Effector memory CD8-positive, alpha-beta T cell (primary cell): ENCODE measurements at places on chromosomes 2 and 18.

GRCh38 chr2:172813314-172813888 lies 77.8 kb downstream of the RAPGEF4 start:
- no peak for DNase-seq

DNA sequence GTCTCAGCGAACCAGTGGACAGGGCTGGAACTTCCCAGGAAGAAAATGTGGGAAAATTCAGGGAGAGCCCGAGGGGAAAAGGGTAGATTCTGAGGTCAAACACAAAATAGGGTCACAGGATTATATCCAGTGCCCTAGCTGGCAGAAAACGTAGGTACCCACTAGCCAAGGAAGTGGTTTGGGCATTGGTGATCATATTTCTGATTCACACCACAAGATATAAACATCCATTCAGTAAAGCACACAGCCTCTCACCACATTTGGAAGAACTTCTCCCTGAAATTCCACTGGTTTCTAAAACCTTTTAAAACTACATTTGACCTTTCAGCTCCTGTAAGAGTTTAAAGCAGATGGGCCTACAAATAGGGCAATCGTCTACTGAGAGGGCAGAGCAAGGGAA lies 186.9 kb downstream of the TTC32 start:
- no peak for DNase-seq

DNA sequence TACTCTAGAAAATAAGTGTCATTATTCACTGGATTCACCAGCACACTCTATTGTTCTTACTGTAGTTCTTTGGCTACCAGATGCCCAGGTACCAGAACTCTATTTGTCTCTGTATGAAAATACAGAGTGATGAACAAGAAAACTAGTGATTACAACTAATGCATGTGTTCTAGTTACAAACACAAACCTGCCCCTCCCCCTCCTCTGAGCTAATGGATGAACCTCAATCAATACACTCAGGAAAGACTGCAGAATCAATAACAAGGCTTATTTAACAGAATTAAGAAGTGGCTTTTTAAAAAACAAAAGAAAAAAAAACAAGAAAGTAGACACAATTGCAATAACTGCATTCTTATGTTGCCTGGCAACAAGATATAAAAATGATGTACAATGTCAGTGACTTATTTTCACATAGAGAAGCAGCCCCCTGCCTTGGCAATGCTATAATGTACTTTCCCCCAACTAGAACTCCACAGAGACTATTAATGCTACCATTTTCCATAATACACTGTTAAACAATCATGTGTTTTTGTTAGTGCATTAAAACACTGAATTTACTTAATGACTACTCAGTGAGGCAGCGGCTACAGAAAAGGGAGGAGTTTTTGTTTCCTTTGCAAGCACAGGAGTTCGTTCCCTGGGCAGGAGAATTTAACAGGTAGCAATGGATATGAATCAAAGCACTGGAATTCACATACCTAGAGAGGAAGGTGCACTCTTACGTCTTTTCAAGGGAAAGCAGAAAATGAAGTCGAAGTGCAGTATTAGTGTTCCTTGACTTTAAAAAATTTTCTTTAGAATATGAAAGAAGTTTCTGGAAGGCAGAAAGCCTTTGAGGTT lies 318.8 kb upstream of the REV1 start:
- no peak for DNase-seq

DNA sequence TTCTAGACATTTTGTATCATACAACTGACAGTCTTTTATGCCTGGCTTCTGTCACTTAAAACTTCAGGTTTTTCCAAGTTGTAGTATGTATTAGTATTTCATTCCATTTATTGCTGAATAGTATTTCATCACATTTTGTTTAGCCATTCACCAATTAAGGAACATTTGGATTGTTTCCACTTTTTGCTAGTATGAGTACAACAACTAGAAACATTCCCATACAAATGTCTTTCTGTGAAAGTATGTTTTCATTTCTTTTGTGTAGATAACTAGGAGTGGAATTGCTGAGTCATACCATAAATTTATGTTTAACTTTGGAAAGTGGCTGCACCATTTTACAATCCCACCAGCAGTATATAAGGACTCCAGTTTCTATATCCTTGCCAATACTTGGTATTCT lies 135.9 kb downstream of the ATAD2B start:
- DNase-seq: no peak

DNA sequence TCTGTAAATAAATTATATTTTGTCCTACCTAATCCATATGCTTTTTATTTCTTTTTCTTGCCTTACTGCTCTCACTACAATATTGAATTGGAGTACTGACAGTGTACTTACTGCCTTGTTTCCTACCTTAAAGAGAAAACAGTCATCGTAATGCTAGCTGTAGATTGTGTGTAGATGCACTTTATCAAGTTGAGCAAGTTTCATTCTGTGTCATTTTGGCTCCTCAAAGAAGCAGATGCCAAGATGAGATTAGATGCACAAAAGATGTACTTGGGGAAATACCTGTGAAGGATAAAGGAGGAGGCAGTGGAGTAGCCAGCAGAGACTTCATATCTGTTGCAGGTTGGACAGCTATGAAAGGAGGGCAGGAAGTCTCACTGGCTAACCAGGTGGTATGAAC lies 145.5 kb downstream of the FTCDNL1 start:
- no peak for DNase-seq

DNA sequence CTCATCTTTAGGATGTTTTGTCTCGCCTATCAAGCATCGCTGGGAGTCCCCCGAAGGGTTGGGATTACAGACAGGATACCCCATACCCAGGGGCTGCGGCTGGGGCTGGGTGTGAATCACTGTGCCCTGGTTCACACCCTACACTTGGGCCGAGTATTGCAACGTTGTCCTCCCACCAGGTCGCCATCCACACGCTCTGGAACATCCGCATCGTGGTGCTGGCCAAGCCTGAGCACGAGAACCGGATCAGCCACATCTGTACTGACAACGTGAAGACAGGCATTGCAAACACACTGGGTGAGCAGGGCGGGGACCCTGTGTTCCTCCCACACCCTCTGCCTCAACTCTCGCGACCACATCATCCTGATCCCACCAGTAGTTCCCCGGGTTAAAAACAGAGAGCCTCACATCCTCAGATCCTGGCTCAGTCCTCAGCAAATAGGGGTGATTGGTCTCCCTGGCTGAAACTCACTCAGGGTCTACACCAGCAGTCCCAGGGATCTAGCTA lies 87.3 kb upstream of the ATG16L1 start:
- no peak for DNase-seq

GRCh38 chr2:236298924-236299475 lies 34.8 kb upstream of the ASB18 start:
- DNase-seq: no peak

DNA sequence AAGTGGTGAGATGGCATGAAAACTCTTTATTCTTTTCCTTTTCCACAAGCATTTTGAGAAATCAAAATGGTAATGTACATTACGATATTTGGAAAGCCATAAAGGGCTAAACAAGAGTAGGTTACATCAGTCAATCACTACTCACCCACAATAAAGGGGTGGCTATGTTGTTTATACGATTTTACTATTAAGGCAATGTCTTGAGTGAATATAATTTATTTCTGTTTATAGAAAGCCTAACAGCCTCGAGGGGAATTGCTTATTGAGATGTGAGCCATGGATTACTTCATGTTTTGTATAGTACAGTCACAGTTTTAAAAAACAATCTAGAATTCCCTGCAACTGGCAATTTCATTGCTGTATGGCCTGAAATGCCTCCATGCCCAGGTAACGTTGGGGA lies 237.5 kb upstream of the RBBP8 start:
- DNase-seq: no peak

- DNase-seq: peak; percentile 36
These were observed 2.3 kb downstream of the ARL4C start for GRCh38 chr2:234494361-234495250.

DNA sequence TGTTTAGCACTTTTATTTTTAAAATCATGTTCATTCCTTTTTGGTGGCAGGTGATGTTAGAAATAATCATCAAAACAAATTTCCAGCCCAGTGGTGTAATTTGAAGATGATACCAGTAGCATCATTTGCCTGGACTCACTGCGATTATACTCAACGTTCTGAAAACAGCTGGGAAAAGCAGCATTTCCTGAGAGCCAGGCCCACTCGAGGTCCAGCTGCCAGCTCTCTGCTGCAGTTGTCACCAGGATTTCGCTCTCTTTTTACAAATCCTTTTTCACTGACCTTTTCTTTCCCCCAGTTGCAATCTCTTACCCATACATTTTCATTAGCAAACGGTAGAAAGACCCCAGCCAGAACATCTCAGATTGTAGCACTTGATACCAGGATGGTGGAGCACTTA lies 110.6 kb upstream of the LYPD1 start:
- no peak for DNase-seq

DNA sequence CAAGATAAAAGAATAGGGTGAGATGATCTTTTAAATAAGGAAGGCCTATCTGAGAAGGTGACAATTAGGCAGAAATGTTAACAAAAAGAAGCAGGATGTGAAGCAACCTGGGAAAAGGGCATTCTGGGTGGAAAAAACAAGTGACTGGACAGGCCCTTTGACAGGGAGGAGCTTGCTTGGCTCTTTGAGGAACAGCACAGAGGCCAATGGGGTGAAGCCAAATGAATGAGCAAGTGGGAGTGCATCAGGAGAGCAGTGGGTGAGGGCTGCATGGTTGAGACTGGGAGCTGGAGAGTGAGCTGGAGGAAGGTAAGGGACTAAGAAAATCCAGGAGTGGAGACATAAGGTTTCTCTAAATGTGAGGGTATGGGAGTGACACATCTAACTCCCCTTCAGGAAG lies 126.9 kb downstream of the TDRD15 start:
- DNase-seq: no peak

DNA sequence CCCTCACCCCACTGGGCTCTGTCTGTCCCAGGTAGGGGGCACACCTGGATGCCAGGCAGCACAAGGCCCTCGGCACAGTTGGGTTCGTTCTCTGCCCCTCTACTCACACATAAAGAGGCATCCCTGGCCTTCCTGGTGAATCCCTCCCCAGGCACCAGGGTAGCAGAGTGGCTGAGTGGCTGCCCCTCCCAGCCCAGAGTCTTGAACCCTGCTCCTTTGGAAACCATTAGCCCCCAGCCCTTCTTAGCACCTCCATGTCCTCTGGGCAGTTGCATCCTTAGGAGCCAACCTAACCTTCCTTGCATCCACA lies 2.0 kb downstream of the GPC1 start:
- DNase-seq: no peak

DNA sequence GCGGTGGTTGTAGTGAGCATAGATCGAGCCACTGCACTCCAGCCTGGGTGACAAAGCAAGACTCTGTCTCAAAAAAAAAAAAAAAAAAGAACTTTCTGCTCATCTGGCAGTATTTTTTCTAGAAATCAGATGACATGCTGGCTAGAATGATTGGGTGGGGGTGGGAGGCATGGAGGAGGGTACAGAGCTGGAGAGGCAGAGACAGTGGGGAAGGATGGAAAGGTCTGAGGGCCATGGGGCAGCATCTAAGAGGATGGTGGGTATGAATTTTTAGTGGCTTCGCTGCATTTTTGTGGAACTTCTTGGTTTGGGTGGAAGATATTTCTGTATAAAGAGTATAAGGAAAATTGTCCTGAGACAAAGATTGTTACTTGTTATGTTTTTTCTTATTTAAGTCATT lies 23.3 kb downstream of the ARMC9 start:
- DNase-seq: no peak

DNA sequence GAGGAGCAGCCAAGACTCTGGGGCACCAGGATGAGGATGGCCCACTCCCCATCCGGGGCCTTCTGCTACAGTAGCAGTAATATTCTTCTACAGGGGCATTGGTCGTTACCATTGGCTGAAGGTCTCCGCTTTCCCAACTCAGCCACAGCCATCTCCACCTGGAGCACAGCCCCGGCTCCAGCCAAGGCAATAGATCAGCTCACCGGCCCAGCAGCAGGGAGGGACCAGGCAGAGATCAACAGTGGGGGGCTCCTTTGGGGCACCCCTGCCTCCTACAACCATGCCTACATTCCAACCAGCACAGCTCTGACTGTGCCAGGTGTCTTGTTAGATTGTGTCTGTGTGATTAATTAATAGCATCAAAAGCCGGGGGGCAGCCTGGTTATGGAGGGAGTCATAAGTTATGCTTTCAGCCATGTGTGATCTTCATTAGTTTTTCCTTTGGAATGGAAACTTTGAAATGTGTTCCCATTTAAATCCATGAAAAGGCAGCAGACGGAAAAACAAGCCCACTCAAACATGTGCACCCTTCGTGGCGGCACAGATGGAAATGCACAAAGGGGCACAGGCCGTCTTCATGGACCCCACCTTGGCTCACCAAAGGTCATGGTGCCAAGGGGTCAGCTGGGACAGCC lies 68.6 kb upstream of the BZW1 start:
- no peak for DNase-seq

- no peak for DNase-seq
These were observed 116.8 kb upstream of the ODC1 start for GRCh38 chr2:10564876-10565445.

DNA sequence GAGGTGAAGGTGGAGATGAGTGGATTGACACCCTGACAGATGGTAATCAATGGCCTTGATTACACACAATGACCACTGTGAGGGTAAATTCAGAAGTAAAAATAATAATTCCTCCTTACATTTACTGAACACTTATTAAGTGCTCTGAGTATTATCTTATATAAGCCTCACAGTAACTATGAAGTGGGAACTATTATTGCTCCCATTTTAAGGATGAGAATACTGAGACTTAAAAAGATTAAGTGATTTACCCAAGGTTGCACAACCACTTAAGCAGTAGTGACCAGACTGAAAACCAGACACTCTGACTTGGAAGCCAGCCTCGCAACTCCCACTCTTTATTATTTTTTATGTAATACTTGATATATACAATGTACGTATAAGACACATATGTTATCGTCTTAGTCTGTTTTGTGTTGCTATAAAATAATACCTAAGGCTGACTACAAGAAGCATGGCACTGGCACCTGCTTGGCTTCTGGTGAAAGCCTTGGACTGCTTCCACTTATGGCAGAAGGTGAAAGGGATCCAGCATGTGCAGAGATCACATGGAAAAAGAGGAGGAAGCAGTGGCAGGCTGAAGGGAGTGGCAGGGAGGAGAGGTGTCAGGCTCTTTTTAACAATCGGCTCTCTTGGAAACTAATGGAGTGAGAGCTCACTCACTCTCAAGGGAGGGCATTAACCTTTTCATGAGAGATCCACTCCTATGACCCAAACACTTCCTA lies 41.5 kb upstream of the C1D start:
- no peak for DNase-seq

DNA sequence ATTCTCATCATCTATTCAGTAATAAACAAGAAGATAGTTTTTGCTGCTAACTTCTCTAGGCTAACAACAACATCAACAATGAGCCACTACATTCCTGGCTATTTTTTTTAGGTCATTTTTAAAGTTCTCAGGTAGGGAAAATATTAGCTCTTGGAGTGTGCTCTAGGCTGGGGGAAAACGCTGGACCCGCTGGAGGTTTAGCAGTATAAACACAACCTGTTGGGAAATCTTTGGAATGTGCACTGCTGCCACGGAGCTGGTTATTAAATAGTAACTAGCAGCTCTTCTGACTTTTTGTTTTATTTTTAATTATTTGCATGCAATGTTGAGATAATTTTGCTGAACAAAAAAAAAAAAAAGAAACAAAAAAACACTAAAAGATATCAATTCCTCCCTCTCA lies 892.1 kb upstream of the ACVR2A start:
- DNase-seq: no peak

GRCh38 chr2:99863903-99864270 lies 278.5 kb downstream of the AFF3 start:
- no peak for DNase-seq
